ENCODE measurements at places on chromosomes 2 and 18.

- DNase-seq = no peak
These were observed 33.7 kb downstream of the SLC20A1 start for GRCh38 chr2:112679484-112679883.

GRCh38 chr2:234731236-234731635, 220.6 kb upstream of the SH3BP4 start:
- no peak for DNase-seq

GRCh38 chr2:17818235-17818815, 2.1 kb downstream of the MSGN1 start:
- no peak for DNase-seq

DNA sequence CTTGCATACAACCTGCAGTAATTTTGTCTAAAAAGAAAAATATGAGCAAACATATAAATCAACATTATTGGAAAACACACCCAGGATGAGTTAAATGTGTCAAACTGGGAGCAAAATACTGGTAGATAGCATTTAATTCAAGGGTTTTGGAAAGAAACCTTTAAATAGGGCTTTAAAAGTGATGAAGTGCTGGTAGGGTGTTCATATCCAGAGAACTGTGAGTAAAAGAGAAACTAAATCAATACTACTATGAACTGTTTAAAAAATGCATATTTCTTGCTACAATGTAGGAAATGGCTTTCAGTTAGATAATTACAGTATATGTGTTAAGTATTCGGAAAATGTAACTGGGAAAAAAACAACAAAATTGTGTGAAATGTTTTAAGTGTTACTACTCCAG, 117.8 kb downstream of the ATAD2B start:
- DNase-seq = no peak

- DNase-seq = peak; percentile 3
These were observed 73.8 kb downstream of the RPIA start for GRCh38 chr2:88765154-88765888.
